Activated T-cell treated with anti-CD3 and anti-CD28 coated beads for 4 hours (primary cell): ENCODE measurements at places on chromosomes 4 and X.

GRCh38 chr4:185886832-185887524 is 75.0 kb upstream of the SORBS2 start:
- DNase-seq, result no peak

DNA sequence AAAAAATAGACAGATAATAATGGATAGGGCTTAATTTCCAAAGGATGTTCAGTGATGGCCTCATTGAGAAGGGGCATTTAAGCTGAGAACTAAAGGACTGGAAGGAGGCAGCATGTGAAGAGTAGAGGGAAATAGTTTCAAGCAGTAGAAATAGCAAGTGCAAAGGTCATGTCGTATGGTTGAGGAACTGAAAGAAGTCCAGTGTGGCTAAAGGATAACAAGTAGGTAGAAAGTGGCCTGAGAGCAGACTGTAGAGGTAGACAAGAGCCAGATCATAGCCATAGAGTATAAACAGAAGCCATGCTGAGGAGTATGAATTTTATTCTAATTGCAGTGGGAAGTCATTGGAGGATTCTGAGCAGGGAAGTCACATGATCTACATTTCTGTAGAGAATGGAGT is 72.3 kb downstream of the GRIA3 start:
- DNase-seq, result no peak

- no peak for DNase-seq
Observed at GRCh38 chr4:12966726-12967125, 517.4 kb downstream of the RAB28 start.

- no peak for DNase-seq
Observed at GRCh38 chr4:169000315-169000714, 9.7 kb downstream of the CBR4 start.

DNA sequence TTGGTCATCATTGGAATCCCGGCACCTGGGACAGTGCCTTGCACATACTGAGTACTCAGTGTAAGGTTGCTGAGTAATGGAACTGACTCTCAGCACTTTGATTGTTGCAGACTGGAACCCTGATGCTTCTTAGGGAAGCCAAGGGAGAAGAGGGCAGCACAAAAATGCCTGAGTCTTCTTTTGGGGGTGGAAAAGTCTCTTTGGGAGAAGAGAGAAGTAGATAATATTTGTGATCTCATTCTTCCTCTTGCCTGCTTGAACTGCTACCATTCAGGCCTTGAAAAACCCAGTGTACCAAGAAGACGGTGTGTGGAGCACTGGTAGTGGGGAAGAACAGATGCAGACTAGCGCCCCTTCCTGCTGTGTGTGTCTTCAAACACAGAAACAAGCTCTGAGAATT is 12.3 kb downstream of the SFRP2 start:
- no peak for DNase-seq

- no peak for DNase-seq
Observed at GRCh38 chr4:114599903-114600552, 1.4 kb downstream of the UGT8 start.

GRCh38 chrX:134020910-134021309 is 35.5 kb upstream of the GPC3 start:
- no peak for DNase-seq

GRCh38 chrX:10397349-10397748 is 223.0 kb downstream of the MID1 start:
- DNase-seq, result no peak

- DNase-seq, result no peak
Observed at GRCh38 chr4:133866328-133866699, 335.3 kb downstream of the PABPC4L start.

GRCh38 chr4:158211222-158211621 is 936 bp downstream of the TMEM144 start:
- DNase-seq, result no peak

- no peak for DNase-seq
Observed at GRCh38 chr4:123363729-123364128, 32.9 kb upstream of the SPRY1 start.

GRCh38 chr4:174281901-174282300 is 1.6 kb downstream of the FBXO8 start:
- no peak for DNase-seq

DNA sequence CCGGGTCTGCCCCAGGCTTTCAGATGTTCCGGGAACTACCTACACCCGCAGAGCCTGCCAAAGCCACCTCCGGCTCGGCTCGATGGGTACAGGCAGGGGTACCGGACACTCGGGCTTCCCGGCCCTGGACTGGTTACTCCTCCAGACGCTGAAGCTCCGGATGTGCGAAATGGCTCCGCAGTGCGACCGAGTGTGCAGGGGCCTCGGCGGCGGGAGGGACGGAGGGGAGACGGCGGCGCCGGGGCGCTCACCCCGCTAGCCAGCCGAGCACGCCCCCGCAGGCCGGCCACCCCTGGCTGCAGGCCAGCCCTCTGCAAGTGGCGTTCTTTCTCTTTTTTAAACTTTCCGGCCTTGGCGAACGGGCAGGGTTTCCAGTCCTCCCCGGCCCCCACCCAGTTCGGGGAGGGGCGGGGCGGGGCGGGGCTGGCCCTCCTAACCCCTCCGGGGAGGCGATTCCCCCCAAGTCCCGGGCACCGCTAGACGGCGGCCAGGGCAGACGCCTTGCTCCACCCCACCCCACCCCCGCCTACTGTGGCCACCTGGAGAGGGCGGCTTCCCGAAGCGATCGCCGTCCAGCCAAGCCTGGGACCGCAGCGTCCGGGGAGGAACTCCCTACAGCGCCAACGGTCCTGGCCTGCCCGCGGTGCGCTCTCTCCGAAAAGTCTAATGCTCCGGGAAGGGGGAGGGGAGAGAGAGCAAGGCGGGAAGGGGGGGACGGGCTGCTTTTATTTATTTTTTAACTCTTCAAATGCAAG is 7.5 kb downstream of the BCOR start:
- DNase-seq, result no peak

DNA sequence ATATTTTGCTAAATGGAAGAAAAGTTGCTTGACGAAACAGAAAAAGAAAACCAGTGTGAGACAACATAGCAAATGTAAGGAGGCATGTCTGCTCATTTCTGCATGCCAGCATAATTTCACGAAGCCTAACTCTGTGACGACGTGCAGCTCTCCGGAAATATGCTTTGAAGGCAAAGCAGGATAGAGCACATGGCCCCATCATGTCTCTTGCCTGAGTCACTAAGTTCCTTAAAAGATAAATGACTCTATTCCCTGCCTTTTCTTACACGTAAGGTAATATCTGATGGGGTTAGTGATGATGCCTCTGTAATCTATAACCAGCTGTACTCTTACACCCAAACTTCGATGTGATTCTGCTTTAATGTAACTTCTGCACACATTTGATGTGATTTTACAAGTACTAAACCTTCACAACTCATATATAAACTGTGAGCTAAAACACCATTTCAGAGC is 64.5 kb downstream of the ANXA3 start:
- no peak for DNase-seq
